ENCODE measurements at places on chromosomes 16 and 17. TPM values are rescaled to one million over a fixed set of nuclear protein-coding genes. Genes with fewer than 3 reads are reported as not detected.

Gene ADAP2
- 3.1 TPM for total RNA-seq

Gene CACNG5
- not detected for total RNA-seq

Gene FBXW10B
- total RNA-seq, result 2.1 TPM

Gene SLFN11
- 5.5 TPM for total RNA-seq

Gene ECI1
- 92.8 TPM for total RNA-seq

Gene CSNK2A2
- total RNA-seq, result 51.4 TPM

Gene SKA2
- 109 TPM for total RNA-seq

Gene CA10
- not detected for total RNA-seq

Gene TMEM92
- 22.1 TPM for total RNA-seq

Gene KRTAP17-1
- not detected for total RNA-seq

Gene KRT39
- total RNA-seq, result not detected

Gene GAS7
- 0.30 TPM for total RNA-seq

Gene SP6
- total RNA-seq, result 2.9 TPM

Gene PITPNM3
- 3.0 TPM for total RNA-seq

Gene ABCA6
- not detected for total RNA-seq

Gene SPEM1
- not detected for total RNA-seq

Gene AP2B1
- total RNA-seq, result 126 TPM

Gene HYDIN
- 0.27 TPM for total RNA-seq

Gene TBC1D26
- total RNA-seq, result not detected

Gene CDC6
- 58.6 TPM for total RNA-seq

Gene SLC12A3
- total RNA-seq, result not detected

Gene TBC1D3H
- total RNA-seq, result not detected

Gene CDH3
- total RNA-seq, result 0.68 TPM

Gene GCGR
- total RNA-seq, result 0.35 TPM

Gene CXCL16
- total RNA-seq, result 20.8 TPM

Gene AFMID
- 46.2 TPM for total RNA-seq

Gene UTS2R
- total RNA-seq, result not detected

Gene KRT27
- not detected for total RNA-seq

Gene MARCHF10
- total RNA-seq, result 1.5 TPM

Gene GPT2
- total RNA-seq, result 7.2 TPM

Gene C16orf46
- 0.87 TPM for total RNA-seq

Gene C17orf75
- 36.6 TPM for total RNA-seq

Gene SECTM1
- 1.4 TPM for total RNA-seq

Gene AIPL1
- total RNA-seq, result not detected

Gene GEMIN4
- total RNA-seq, result 62.9 TPM

Gene TP53TG3C
- total RNA-seq, result not detected

Gene GRB7
- total RNA-seq, result 5.0 TPM

Gene DCAF7
- 60.4 TPM for total RNA-seq

Gene FBXW10
- 1.8 TPM for total RNA-seq

Gene NTN1
- total RNA-seq, result 0.37 TPM

Gene ACE
- 0.71 TPM for total RNA-seq

Measured in A549 treated with ZK216348 at 1 μM for 4 hours (cell line).